T47D (cell line): ENCODE measurements at places on chromosomes 7 and 10.

- peak; percentile 26 for DNase-seq
Observed at GRCh38 chr7:100465702-100466311, 1.7 kb upstream of the SPACDR start.

DNA sequence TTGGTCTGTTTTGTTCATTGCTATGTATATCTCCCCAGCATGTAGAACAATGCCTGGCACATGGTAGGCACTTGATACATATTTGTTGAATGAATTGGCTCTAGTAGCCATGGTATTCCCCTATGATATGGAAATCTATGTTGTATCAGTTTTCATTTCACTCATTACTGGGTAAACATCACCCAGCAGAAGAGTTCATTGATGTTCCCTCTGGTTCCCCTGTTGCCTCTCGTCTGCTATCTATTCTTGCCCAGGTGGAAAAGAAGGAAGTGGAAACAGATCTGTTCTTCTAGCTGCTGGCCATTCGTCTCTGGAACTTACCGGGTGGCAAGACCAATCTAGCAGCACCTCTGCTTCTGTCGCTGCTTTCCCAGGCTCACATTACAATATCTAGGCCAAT is 71.5 kb downstream of the LRRC4 start:
- no peak for DNase-seq

DNA sequence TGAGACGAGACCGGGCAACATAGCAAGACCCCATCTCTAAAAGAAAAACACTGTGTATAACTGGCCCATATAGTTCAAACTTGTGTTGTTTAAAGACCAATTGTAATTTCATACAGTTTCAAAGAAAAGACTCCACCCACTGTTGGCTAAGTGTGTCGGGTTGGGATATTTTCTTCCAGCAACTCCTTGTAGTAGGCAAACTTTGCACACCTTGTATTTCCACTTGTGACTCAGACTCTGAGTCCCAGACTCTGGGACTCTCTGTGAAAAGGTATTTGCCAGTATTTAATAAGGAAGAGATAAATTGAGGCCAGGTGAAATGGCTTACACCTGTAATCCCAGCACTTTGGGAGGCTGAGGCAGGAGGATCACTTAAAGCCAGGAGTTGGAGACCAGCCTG is 29.3 kb upstream of the RHBDD2 start:
- DNase-seq = no peak

DNA sequence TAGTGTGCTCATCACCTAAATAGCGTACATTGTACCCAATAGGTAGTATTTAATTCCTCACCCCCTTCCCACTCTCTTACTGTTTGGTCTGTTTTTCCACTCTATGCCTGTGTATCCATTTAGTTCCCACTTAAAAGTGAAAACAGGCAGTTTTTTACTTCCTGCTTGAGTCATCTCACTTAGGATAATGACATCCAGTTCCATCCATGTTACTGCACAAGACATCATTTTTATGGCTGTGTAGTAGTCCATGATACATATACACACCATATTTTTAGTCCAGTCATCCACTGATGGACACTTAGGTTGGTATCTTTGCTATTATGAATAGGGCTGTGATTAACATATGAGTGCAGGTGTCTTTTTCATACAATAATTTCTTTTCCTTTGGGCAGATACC is 10.1 kb downstream of the STK17A start:
- no peak for DNase-seq

- no peak for DNase-seq
Observed at GRCh38 chr7:110061387-110061786, 1029.5 kb upstream of the LRRN3 start.

- DNase-seq = no peak
Observed at GRCh38 chr7:149770728-149771636, 2.4 kb downstream of the ZNF467 start.

GRCh38 chr7:49520951-49521350 is 252.5 kb upstream of the VWC2 start:
- no peak for DNase-seq

DNA sequence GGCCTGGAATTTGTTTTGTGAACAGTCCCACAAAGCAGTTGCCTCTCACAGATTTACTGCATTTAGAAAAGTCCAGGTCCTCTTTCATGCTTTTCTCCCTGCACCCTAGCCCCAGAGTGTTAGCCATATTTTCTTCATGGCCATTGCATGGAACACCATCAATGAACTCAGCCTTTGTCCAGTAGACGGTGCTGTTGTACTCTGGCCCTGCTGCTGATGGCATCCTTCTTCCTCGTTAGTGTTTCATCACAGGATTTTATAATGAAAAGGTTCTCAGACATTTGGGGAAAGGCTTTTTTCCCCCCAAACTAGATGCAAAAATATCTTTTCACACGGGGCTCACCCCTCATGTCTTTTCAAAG is 93.0 kb upstream of the SLC25A13 start:
- DNase-seq = no peak

DNA sequence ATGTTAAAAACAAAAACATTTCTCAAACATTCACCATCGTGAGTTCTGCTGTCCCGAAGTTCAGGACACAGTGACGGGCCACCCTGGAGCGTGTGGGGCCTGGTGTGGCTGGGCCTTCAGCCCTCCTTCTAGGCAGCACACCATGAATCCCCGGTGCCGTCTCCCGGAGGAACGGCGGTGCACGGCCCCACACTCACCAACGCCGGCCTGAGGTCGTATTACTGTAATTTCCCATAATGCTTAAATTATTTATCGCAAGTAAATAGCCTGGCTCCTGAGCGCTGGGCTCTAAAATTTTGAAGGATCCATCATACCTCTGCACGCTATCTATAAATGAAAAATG is 1.4 kb downstream of the STK32C start:
- no peak for DNase-seq
